ENCODE measurements at places on chromosomes 12 and 14.
A peak's percentile ranks its signal among the peaks of the same experiment; 100 is the strongest.

DNA sequence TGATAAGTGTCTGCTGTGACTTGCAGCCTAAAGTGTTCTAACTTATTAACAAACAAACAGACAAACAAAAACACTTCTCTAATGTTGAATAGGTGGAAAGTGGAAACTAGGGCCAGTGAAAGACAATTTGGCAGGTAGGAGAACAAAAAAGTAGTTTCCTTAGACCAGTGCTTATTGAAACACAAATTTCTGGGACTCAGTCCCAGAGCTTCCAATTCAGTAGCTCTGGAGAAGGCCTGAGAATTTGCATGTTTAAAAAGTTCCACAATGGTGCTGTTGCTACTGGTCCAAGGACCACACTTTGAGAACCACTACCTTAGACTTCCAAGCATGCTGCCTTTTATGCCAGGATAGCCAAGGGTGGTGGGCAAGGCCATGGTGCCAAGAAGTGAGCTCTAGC is 67.8 kb downstream of the AKAP6 start:
- no peak for DNase-seq

GRCh38 chr14:75418850-75419768 is 8.7 kb upstream of the JDP2 start:
- DNase-seq, result peak; percentile 46

DNA sequence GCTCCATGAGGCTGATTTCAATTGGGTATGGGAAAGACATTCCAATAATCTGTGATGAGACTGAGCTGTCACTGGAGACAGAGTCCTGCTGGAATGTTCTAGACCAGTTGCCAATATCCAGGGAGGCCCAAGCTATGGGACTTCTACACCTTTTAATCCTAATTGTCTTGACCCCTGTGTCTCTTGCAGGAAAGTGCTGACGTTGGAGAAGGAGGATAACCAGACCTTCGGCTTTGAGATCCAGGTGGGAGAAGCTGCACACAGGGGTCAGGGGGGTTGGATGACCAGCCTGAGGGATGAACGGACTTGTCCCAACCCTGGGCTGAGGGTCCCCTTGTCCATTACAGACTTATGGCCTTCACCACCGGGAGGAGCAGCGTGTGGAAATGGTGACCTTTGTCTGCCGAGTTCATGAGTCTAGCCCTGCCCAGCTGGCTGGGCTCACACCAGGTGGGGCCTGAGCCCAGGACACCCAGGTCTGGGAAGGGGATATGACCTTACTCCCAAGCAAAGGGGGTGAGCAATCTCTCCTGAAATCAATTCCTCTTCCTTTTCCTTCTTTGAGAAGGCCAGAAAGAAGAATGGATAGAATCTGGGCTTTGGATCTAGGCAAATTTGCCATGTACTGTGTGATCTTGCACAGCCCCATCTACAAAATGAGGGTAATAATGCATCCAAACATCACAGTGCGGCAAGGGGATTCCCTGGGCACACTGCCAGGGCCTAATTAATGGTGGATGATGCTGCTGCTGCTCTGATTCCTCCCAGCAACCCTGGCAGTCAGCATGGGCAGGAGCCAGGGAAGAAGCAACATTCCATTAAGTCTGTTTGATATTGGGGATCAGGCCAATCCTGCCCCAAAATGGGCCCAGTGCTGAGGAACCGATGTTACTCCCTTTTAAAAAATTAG is 4.2 kb downstream of the TAMALIN start:
- DNase-seq, result no peak

GRCh38 chr14:88919502-88919901 is 95.1 kb downstream of the TTC8 start:
- DNase-seq, result no peak

DNA sequence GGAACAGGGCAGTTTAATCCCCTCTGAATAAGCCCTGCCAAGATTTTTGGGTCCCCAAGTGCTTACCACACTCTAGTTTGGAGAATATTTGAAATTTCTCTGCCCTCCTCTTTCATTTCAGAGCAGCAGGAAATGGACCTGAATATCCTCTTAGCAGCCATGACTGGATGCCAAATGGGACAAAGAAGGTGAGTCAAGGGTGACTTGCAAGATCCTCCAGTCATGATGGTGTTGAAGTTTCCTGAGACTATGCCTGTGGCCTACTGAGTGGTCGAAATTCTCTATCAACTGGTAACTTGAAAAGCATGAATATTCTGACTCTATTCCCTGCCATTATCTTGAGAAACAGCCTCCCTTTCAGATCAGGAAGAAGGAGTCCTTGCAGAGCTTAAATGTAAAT is 1674.7 kb upstream of the SEL1L start:
- no peak for DNase-seq

DNA sequence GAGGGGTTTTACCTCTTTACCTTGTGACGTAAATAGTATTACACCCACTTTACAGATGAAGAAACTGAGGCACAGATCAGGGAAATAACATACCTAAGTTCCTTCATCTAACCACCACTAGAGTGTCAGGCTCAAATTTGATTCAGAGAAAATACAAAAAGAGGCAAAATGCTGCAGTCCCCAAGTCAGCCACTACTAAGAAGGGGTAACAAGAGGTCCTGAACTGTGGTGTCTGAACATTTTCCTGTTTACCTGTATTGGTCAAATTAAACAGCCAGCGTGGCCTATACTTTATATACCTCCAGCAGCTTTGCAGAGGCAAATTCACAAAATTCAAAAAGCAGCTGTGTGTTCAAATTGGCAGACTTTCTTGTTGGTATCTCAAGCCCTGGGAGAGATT is 92.0 kb downstream of the TBX5 start:
- DNase-seq, result no peak

DNA sequence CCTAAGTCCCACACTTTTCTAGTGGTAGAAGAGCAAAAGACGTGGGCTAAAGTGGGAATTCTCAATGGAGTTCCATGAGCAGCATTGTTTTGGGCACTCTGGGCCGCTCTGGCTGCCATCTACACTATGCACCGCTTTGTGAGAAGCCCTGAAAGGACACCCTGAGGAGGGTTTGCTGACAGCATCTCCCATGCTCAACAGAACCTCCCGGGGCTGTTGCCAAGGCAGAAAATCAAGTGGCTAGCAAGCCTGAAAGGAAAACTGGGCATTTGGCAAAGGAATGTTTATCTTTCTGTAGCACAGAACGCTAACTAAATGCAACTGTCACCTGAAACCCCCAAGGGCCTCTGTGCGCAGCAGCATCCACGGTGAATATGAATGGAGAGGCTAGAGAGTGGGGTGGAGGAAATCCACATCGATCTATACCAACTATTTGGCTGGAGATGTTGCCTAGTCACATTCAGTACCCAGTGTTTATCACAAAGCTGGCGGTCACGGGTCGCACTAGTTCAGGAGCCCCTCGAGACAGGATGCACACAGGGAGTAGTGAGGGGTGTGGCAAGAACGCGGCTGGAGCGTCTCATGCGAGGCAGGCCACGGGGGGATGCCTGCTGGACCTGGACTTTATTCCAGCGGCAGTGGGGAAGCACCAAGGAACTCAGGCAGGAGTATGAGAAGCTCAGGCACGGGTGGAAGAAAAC is 14.2 kb downstream of the APPL2 start:
- no peak for DNase-seq

- no peak for DNase-seq
Measured at GRCh38 chr12:47938093-47938492, 25.3 kb upstream of the TMEM106C start.

All from GM18507 (cell line).